ENCODE measurements at places on chromosomes 6 and 20. TPM values are rescaled to one million over a fixed set of nuclear protein-coding genes. Genes with fewer than 3 reads are reported as not detected.

Gene SLCO4A1
- 80.3 TPM for total RNA-seq

Gene TUBB1
- total RNA-seq = not detected

GRCh38 chr6:5610640-5611039 is 349.3 kb downstream of the FARS2 start:
- H3K4me1 ChIP-seq = no peaks in the 10 kb centered on the region
- H3K36me3 ChIP-seq = no peaks in the 10 kb centered on the region
- no peaks in the 10 kb centered on the region for H3K27me3 ChIP-seq
- no peak overlapping the region for H3K27ac ChIP-seq
- no peak for DNase-seq

GRCh38 chr6:109676724-109677123 is 14.3 kb downstream of the AK9 start:
- no peak overlapping the region for H3K4me3 ChIP-seq
- H3K27ac ChIP-seq = no peak overlapping the region
- H3K27me3 ChIP-seq = no peaks in the 10 kb centered on the region
- no peaks in the 10 kb centered on the region for H3K4me1 ChIP-seq
- DNase-seq = no peak
- H3K36me3 ChIP-seq = no peaks in the 10 kb centered on the region

GRCh38 chr6:150443621-150444020 is 74.8 kb downstream of the IYD start:
- H3K36me3 ChIP-seq = no peaks in the 10 kb centered on the region
- DNase-seq = no peak
- no peaks in the 10 kb centered on the region for H3K27me3 ChIP-seq

Gene SCGN
- total RNA-seq = 8.7 TPM

Gene TCF15
- 0.63 TPM for total RNA-seq

GRCh38 chr20:58870293-58871014 is 17.9 kb downstream of the GNAS start:
- H3K36me3 ChIP-seq = no peaks in the 10 kb centered on the region
- peak; percentile 82 for DNase-seq
- no peak overlapping the region for H3K27ac ChIP-seq

Gene SLC25A27
- total RNA-seq = 22.6 TPM

- no peak overlapping the region for H3K27ac ChIP-seq
- H3K4me1 ChIP-seq = peaks cover 25% of the 10 kb centered on the region
- no peak overlapping the region for H3K4me3 ChIP-seq
Observed at GRCh38 chr6:167679122-167679736, 147.5 kb upstream of the AFDN start.

Gene ZNF831
- total RNA-seq = 1.9 TPM

GRCh38 chr6:16041327-16041726 is 87.6 kb upstream of the MYLIP start:
- no peaks in the 10 kb centered on the region for H3K36me3 ChIP-seq

- DNase-seq = no peak
- no peak overlapping the region for H3K4me3 ChIP-seq
- H3K36me3 ChIP-seq = peaks cover 17% of the 10 kb centered on the region
- no peak overlapping the region for H3K27ac ChIP-seq
- H3K4me1 ChIP-seq = no peaks in the 10 kb centered on the region
- H3K27me3 ChIP-seq = no peaks in the 10 kb centered on the region
Observed at GRCh38 chr20:3911956-3912355, 22.8 kb downstream of the PANK2 start.

Gene MYL9
- 294 TPM for total RNA-seq

GRCh38 chr6:18035330-18035854 is 48.0 kb upstream of the KIF13A start:
- H3K4me3 ChIP-seq = no peak overlapping the region
- no peaks in the 10 kb centered on the region for H3K27me3 ChIP-seq
- no peak overlapping the region for H3K27ac ChIP-seq
- H3K36me3 ChIP-seq = no peaks in the 10 kb centered on the region

DNA sequence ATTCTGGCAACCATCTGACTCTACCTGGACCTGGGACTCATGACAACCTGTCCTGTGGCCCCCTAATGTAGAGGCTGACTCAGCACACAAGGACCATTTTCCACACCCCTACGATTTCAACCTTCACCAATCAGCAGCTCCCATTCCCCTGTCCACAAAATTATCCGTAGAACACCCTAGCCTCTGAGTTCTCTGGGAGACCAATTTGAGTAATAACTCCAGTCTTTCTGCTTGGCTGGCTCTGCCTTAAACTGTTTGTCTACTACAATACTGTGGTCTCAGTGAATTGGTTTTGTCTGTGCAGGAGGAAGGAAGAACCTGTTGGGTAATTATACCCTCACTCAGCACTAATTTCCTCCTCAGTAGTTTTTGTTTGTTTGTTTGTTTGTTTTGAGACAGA is 99.3 kb upstream of the MRPS10 start:
- H3K4me1 ChIP-seq = no peaks in the 10 kb centered on the region
- no peak for DNase-seq
- no peaks in the 10 kb centered on the region for H3K36me3 ChIP-seq
- H3K4me3 ChIP-seq = no peak overlapping the region
- H3K27me3 ChIP-seq = no peaks in the 10 kb centered on the region

DNA sequence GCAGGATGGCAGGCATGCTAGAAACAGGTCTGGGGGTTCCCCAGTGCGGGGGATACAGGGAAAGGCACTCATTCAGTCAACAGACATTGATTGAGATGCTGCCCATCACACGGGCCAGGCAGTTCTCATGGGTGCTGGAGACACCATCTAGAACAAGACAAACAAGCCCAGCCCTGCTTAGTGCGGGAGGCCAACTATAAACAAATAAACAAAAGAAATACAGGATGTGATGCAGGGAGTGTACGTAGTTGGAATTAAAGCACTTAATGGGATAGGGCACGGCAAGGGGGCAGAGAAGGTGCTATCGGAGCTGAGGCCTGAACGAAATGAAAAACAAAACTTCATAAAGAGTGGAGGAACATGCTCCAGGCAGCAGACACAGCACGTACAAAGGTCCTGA is 169.3 kb downstream of the PREX1 start:
- H3K4me3 ChIP-seq = no peak overlapping the region
- no peak for DNase-seq
- no peak overlapping the region for H3K27ac ChIP-seq
- no peaks in the 10 kb centered on the region for H3K27me3 ChIP-seq
- H3K4me1 ChIP-seq = no peaks in the 10 kb centered on the region

GRCh38 chr6:42468273-42468672 is 16.5 kb upstream of the TRERF1 start:
- no peaks in the 10 kb centered on the region for H3K27me3 ChIP-seq
- no peak for DNase-seq
- no peaks in the 10 kb centered on the region for H3K4me1 ChIP-seq
- no peak overlapping the region for H3K4me3 ChIP-seq
- H3K27ac ChIP-seq = no peak overlapping the region
- H3K36me3 ChIP-seq = no peaks in the 10 kb centered on the region

Gene COL20A1
- total RNA-seq = not detected

- peaks cover 5% of the 10 kb centered on the region for H3K4me1 ChIP-seq
- H3K4me3 ChIP-seq = no peak overlapping the region
- no peak for DNase-seq
- H3K27ac ChIP-seq = peak overlapping the region; percentile 2
- no peaks in the 10 kb centered on the region for H3K36me3 ChIP-seq
Observed at GRCh38 chr6:20198775-20199174, 13.5 kb downstream of the MBOAT1 start.

GRCh38 chr20:50027611-50028105 is 44.9 kb downstream of the SNAI1 start:
- H3K27me3 ChIP-seq = no peaks in the 10 kb centered on the region
- DNase-seq = peak; percentile 95
- H3K4me3 ChIP-seq = no peak overlapping the region
- H3K36me3 ChIP-seq = no peaks in the 10 kb centered on the region
- peaks cover 5% of the 10 kb centered on the region for H3K4me1 ChIP-seq

Gene LY6G5C
- total RNA-seq = 2.5 TPM

- no peak for DNase-seq
- H3K4me1 ChIP-seq = no peaks in the 10 kb centered on the region
- no peak overlapping the region for H3K4me3 ChIP-seq
- H3K36me3 ChIP-seq = no peaks in the 10 kb centered on the region
Observed at GRCh38 chr6:81148751-81149150, 603.7 kb downstream of the TENT5A start.

- no peak for DNase-seq
- no peaks in the 10 kb centered on the region for H3K27me3 ChIP-seq
- H3K4me3 ChIP-seq = no peak overlapping the region
- H3K27ac ChIP-seq = no peak overlapping the region
- H3K4me1 ChIP-seq = peaks cover 5% of the 10 kb centered on the region
- H3K36me3 ChIP-seq = no peaks in the 10 kb centered on the region
Observed at GRCh38 chr20:37417617-37418467, 71.9 kb downstream of the SRC start.

Data from kidney (tissue), 22 donors.